ENCODE measurements at places on chromosomes 11 and 22. TPM values are rescaled to one million over a fixed set of nuclear protein-coding genes. Genes with fewer than 3 reads are reported as not detected.

Gene DAGLA
- total RNA-seq = 2.2 TPM

Gene NLRP14
- total RNA-seq = 0.16 TPM

Gene KCNK4
- not detected for total RNA-seq

Gene FOLR2
- total RNA-seq = not detected

Gene MOV10L1
- total RNA-seq = 2.6 TPM
